ENCODE measurements at places on chromosomes 4 and X.
A peak's percentile ranks its signal among the peaks of the same experiment; 100 is the strongest.

GRCh38 chrX:100643956-100644860 lies at the start of gene SRPX2:
Gene SRPX2 (plus strand): TSS chrX:100644199. CDS start chrX:100646323, 2,124 bp downstream.
- no peak for DNase-seq

- DNase-seq, result no peak
These were observed 11.3 kb downstream of the SNX12 start for GRCh38 chrX:71056867-71057266.

DNA sequence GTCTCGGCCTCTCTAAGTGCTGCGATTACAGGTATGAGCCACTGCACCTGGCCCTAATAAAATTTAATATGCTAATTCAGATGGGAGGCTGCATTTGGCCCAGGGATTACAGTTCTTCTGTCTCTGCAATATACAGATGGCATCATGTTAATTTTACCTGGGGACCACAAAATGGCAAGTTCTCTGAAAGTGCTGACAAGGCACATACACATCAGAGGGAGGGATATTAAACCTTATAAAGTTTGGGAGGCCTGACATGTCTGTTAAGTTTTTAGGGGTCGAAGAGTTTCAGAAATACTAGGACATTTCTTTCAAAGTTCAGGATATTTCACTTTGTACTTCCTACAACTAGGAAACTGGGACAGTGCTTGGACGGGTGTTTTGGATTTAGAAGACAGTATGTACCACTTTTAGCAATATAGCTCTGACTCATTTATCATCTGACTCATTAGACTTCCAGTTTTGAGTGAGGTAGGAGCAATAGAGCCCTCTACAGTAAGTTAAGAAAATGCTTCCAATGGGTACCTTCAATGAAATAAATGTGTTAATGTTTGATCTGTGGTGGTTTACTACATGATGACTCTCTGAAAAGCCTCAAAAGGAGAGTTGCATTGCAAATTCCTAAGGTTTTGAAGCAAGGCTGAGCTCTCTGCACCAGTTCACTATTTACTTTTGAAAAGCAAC lies 981.0 kb upstream of the HS3ST1 start:
- DNase-seq, result no peak

- no peak for DNase-seq
These were observed 178.1 kb upstream of the VEGFC start for GRCh38 chr4:176970853-176971252.

- no peak for DNase-seq
These were observed 45.6 kb downstream of the EPHA5 start for GRCh38 chr4:65624651-65625050.

GRCh38 chrX:100083211-100083610 lies 326.9 kb downstream of the PCDH19 start:
- DNase-seq, result no peak

GRCh38 chr4:20323991-20324390 lies 72.3 kb downstream of the SLIT2 start:
- no peak for DNase-seq

GRCh38 chrX:103779141-103779789 lies 2.6 kb downstream of the PLP1 start:
- no peak for DNase-seq

DNA sequence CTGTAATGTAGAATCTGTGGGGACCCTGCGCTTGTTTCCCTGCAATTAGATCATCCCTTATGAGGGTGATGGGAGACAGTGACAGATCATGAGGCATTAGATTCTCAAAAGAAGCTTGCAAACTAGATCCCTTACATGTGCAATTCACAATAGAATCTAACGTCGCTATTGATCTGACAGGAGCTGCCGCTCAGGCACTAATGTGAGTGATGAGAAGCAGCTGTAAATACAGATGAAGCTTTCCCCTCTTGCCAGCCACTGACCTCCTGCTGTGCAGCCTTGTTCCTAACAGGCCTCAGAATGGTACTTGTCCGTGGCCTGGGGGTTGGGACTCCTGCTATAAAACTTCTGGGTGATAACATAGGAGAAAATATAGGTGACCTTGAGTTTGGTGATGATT lies 1076.8 kb downstream of the PDHA2 start:
- DNase-seq, result no peak

DNA sequence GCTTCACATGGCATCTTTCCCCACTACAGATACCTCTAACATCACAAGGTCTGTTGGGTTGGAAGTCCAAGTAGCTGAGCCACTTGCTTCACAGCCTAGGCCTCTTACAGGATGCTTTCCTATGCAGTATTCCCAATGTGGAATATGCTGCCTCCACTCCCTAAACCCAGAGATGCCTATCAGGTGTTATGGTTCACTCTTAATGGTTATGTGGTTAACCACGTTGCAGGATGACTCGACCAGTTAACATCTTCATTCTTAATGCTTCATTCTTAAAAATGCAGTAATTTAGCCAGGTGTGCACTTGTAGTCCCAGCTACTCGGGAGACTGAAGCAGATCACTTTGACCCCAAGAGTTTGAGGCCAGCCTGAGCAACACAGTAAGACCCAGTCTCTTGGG lies 24.2 kb downstream of the HAUS3 start:
- no peak for DNase-seq

- DNase-seq, result no peak
These were observed 7.7 kb downstream of the HAND2 start for GRCh38 chr4:173522160-173522950.

DNA sequence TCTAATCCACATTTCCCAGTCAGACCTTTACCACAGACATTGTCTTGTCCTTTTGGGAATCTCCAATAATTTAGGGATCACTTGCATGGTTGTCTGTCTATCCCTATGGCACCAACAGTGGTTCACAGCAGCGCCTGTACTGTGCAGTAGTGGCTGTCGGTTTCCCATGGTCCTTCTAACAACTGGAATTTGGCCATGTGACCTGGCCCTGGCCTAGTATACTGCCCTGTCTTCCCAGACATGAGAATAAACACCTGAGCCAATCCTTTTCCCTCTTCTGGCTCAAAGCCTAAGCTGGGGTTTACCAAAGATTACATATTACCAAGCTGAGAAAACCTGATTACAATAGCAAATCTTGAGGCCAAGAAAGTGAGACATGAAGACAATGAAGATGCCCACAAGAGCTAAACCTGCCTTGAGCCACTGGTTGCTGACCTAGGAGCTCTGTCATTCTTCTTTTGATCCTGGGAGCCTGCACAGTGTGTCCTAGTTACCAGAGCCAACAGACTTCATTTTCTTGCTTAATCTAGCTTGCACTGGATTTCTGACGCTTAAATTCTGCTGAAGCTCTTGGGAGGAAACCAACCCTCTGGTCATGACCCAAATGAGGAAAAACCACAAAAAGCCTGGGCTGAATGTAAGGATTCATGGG lies 92.1 kb downstream of the SCD5 start:
- no peak for DNase-seq

- DNase-seq, result no peak
These were observed 145.4 kb downstream of the EMCN start for GRCh38 chr4:100372432-100372831.

DNA sequence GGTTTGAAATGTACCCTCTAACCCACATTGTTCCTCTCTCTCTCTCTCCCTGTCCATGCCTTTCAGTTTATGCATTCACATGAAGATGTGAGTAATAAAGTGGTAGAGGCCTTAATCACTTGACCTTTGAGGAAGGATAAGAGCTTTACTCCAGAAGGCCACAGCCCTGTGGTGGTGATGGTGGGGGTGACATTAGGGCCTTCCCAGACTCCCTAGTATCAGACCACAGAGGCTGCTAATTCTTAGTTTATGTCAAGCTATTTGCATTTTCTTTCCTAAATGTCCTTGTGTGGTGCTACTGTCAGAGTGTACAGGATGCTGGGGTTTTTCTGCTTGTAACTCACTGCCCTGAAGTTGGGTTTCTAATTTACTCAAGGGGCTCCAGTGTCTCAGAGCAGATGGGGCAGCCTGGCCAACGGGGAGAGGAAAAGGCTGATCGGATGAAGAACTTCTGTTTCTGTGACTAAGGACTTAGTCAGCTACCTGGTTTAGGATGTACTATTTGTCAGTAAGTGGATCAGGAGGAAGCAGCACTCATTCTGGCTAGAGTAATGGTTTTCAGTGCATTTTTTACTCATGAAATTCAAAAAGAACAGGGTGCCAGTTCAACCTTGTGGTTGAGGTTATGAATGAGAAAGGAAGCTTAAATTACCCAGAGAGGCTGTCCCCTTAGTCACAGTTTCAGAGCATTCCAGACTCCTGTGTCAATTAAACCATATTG lies 509.6 kb upstream of the DIPK2B start:
- DNase-seq, result no peak

GRCh38 chr4:3706565-3707422 lies 59.4 kb upstream of the ADRA2C start:
- no peak for DNase-seq

DNA sequence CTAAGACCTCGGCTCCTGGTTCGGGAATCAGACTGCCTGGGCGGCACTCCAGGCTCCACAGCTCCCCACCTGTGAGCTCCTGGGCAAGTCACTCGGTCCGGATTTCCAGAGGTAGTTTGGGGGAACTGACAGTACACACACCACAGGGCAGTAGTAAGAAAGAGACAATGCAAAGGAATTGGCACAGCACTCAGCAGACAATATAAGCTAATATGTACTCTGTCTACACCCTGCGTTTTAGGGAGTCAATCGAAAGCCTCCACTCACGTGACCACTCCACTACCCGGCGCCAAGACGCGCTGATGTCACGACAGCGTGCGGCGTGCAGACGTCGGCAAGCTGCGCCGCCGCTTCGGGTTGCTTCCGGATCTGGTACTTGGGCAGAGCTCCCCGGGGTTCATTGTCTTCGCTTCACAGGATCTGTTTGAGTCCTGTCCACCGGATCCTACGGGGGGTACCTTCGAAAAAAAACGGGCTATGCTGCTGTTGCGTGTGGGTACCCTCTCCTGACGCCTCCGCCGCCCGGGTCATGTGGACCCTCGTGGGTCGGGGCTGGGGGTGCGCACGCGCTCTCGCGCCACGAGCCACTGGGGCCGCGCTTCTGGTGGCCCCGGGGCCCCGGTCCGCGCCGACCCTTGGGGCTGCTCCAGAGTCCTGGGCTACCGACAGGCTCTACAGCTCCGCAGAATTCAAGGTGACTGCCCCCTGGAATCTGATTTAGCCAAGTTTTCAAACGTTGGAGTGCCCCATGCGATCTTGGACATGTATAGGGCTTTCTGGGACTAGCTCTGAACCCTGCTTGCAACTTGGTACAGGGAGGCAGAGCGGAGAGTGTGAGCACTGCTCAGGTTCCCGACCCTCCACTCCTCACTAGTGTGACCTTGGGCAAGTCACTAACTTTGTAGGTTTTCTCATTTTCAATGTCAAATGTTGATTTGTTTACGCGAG lies at the start of gene GUF1:
GUF1 (plus strand) TSS at position 327 of the 948 bp plus-strand sequence; CDS start at position 530, 203 bp downstream.
- DNase-seq, result peak; percentile 84

DNA sequence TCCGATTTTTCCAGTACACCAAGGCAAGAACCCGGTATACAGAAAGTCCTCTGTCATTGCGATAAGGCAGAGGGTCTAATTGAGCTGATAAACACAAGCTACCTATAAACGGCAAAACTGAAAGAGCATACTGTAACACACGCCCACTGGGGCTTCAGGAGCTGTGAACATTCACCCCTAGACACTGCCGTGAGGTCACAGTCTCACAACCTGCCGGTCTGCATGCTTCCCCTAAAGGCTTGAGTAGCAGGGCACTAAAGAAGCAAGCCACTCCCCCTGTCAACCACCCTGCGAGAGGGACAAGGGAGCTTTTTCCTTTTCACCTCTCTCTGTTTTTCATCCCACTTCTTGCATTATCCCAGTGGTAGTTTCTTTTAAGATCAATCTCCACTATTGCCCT lies 22.4 kb upstream of the F9 start:
- no peak for DNase-seq

GRCh38 chr4:68655764-68656444 lies 14.5 kb downstream of the UGT2B15 start:
- DNase-seq, result no peak

- DNase-seq, result no peak
These were observed 251.9 kb upstream of the NR3C2 start for GRCh38 chr4:148693913-148694649.
